Left cardiac atrium (tissue), 4 donors: ENCODE measurements at places on chromosomes 1 and 21.

- no peak for DNase-seq
Measured at GRCh38 chr1:88763649-88764406, 79.8 kb downstream of the PKN2 start.

- no peak for DNase-seq
Measured at GRCh38 chr1:212568978-212569537, 39.5 kb upstream of the ATF3 start.

DNA sequence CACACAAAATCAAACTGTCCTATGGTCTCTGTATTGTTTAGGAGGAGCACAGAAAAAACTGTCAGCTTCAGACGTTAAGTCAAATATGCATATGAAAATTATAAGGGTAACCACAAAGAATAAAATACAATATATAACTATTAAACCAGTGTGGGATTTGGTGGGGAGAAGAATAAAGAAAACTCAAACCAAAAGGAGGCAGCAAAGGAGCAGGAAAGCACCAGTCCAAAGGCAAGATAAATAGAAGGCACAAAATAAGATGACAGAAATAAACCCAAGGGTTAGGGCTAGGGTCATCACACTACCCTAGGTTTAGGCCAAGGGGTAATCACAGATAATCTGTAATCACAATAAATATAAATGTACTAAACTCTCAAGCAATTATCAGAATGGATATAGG is 32.8 kb downstream of the DLGAP3 start:
- no peak for DNase-seq

DNA sequence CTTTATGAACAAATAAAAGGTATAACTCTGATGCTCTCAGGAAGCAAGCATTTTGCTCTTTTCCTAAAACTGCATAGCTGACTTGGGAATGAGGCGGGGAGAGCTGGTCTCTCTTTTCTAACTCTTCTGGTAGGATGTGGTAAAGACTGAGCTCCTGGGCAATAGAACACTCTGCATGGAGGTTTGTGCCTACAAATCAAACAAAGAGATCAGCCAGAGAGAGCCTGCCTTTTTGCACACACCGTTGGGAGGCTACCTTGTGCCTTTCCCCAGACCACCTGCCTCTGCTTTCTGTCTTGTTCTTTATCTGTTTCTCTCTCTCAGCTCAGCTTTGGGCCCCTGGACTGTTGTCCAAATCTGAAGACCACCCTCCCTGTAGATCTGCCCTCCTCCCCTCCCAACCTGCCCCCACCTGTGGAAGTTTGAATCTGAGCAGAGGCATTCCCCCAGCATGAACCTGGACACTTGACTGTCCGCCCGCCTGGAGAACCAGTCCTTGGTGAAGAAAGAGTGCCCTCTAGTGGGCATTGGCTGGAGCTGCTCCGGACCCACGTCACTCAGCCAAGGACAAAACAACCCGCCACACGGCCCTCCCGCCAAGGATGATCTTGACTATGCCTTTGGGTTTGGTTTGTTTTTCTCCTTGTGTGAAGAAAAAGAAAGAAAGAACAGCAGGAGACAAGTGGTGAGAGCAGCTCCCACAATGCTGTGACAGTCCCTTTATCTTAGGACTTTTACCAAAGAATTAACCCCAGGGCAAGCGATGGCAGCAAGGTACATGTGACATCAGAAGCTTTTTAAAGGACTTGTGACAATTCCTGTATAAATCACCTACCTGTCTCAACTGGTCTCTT is 228.2 kb downstream of the PBX1 start:
- DNase-seq, result peak; percentile 81

DNA sequence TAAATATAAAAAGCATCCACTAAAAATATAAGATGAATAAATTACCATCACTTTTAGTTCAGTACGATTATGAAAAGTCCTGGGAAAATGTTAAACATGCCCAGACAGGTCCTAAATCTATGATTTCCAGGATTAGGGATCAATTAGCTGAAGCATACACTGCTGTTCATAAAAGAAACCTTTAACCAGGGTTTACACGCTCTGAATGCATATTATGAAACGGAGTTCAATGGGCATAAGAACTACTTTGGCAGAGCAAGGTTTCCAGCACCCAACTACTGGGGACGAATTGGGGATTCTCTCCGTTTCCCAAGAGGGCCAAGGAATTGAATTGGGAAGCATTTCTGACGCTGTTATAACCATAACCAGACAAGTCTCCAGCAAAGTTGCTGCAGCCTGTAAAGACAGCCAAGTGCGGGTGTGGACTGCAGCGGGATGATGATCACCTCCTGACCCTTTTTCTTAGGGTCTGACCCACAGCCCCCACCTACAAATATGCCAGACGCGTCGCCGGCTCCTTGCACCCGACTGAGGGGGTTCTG is 1.6 kb downstream of the SLC30A1 start:
- no peak for DNase-seq

DNA sequence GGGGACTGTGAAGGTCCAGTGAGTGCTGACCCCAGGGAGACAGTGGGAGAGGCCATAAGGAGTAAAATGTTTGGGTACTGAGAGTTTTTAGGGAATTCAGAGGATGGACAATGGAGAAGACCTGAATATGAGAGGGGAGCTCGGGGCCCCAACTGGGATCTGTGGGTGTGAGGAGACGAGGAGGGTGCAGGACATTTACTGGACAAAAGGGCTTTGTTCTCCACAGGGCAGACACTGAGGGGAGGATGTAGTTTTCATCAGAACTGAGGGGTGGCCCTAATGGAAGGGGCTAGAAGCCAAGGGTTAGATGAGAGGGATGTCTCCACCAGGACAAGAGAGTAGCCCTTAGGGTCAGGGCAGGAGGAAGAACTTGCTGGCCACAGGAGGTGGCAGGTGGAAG is 30.0 kb downstream of the TMCC2 start:
- no peak for DNase-seq

DNA sequence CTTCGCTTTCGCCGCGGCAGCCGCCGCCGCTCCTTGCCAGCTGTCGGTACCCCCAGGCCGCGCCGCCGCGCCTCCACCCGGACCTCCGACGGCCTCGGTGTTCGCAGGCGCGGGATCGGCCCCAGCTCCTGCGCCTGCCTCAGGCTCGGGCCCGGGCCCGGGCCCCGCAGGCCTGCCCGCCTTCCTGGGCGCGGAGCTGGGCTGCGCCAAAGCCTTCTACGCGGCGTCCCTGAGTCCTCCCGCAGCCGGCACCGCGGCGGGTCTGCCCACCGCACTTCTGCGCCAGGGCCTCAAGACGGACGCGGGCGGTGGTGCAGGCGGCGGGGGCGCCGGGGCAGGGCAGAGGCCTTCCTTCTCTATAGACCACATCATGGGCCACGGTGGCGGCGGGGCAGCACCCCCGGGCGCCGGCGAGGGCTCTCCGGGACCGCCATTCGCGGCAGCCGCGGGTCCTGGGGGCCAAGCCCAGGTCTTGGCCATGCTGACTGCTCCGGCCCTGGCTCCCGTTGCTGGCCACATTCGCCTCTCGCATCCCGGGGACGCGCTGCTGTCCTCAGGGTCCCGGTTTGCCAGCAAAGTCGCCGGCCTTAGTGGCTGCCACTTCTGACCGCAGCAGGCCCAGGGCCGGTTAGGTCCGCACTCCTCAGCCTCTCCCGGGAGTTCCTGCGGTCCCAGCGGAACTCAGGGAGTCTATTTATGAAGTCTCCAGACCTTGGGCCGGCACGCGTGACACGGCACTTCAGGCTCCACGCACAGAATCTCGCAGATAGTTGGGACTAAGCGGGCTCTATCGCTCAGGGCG is 1.4 kb downstream of the FOXD2 start:
- no peak for DNase-seq
